ENCODE measurements at places on chromosomes 5 and 9.

- DNase-seq, result no peak
Observed at GRCh38 chr9:133576031-133576874, 32.9 kb downstream of the FAM163B start.

GRCh38 chr9:129278391-129279237, 100.6 kb upstream of the IER5L start:
- no peak for DNase-seq

DNA sequence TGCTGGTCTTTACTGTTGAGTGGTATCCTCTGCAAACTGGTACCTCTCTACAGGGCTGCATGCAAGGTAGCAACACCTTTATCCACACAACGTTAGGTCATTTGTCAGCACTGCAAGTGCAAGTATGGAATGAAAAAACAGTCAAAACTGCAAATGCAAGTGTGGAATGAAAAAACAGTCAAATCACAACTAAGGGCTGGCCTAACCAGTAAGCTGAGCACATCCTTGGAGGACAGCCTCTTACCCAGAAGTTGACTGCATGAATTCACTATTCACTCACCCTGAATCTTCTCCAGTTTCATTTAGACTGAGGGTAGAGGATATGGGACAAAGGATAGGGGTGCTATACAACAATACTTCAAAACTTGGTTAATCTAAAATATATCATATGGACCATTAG, 158.4 kb downstream of the PPP2R2B start:
- no peak for DNase-seq

- no peak for DNase-seq
Observed at GRCh38 chr9:82153032-82153431, 164.5 kb downstream of the SPATA31D1 start.

GRCh38 chr5:161190778-161191177, 338.8 kb upstream of the ATP10B start:
- no peak for DNase-seq

GRCh38 chr5:144151026-144151425, 19.4 kb downstream of the YIPF5 start:
- no peak for DNase-seq

- no peak for DNase-seq
Observed at GRCh38 chr9:83472221-83472665, 66.0 kb downstream of the FRMD3 start.

DNA sequence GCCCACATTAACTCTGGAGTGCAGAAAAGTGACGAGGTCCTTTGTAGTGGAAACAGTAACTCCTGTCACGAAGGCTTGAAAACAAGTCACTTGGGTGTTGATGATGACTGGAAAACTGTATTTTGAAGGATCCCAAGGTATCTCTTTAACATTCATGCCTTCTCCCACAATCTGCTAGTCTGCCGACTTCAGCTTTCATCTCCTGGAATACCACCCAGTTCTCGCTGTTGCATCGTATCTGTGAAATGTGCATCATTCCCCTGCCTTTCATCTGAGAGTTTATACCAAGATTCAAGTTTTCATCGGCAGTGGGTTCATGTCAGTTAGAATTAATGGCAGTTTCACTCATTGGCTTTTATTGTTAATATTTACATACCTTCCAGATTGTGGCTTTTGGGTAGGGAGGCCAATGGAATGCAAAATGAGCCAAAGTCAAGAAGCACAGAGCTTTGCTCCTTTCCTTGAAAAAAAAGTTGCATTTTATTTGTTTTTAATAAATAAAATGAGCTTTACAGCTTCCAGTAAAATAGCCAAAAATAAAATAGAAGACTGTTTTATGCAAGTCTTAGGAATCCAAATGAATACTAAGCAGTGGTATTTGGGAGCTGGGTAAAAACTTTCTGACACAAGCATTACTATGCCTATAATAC, 575.2 kb upstream of the WWC1 start:
- no peak for DNase-seq

DNA sequence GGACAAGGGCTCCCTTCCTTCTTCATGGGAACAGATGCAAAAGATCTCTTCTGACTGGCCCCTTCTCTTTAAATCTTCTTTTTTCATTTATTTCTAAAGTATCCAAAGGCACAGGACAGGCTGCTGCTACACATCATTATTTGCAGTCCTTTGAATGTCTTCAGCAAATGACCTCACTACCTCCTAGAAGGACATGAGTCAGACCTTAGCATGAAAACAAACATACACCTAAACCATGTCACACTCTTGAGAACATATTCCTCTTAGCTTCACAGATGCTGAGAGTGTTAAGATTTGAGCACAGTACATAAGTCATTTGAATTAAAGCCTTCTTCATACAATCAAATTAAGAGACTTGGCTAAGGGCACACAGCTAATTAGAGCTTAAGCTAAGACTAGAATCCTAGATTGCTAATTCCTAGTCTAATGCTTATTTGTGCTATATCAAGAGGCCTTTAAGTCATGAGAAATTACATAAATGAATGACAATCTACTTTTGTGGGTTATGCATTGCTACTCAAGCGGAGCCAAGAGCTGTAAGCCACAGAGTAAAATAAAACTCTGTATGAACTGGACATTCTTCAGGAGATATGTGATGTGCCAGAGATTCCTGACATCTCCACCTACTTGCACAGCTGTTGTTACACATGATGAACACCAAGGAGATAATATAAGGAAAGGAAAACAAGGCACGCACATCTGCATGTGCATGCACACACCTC, 109.1 kb upstream of the PTGER4 start:
- DNase-seq, result no peak

DNA sequence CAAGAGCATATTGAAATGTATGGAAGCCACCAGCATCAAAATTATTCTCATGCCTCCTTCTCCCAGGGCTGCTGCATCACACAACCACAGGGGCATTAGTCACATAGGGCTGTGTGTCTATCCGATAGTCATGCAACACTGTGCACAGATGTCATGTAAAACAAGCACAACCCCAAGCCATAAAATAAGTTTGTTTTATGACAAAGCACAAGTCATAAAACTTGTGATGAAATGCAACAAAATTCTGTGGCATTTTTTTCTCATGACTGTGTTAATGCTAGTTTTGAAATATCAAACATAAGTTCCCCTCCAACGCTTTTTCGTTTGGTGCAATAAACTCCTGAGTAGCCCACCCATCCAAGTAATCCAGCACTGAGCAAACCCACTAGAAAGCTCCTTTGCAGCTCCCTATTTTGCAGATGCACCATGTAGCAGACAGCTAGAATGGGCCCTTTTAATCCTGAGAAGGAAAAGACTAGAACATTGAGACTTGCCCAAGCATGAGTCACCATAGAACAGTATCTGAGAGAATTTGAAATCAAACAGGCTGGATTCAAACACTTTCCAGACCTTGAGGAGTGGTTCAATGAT, 93.3 kb upstream of the ZNF366 start:
- no peak for DNase-seq

Data from left renal cortex interstitium (tissue), 4 donors.